ENCODE measurements at places on chromosomes 6 and 20.

DNA sequence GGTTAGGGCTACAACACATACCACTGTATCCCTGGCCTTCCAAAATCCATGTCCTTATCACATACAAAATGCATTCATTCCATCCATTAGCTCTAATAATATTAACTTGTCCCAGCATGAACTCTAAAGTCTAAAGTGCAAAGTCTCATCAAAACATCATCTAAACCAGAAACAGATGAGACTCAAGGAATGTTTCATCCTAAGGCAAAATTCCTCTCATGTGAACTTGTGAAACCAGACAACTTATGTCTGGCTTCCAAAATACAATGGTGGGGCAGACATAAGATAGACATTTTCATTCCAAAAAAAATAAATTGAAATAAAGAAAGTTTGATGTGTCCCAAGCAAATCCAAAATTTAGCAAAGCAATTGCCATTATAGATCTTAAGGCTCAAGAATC is 257.4 kb downstream of the HTR1B start:
- no peak for DNase-seq

GRCh38 chr20:46995561-46996142 is 101.0 kb downstream of the EYA2 start:
- no peak for DNase-seq

- DNase-seq = peak; percentile 63
Observed at GRCh38 chr20:50286174-50286511, 95.5 kb downstream of the CEBPB start.

- DNase-seq = no peak
Observed at GRCh38 chr20:58092353-58092752, 136.1 kb downstream of the ANKRD60 start.

- no peak for DNase-seq
Observed at GRCh38 chr20:49185071-49185761, 2.9 kb downstream of the STAU1 start.

DNA sequence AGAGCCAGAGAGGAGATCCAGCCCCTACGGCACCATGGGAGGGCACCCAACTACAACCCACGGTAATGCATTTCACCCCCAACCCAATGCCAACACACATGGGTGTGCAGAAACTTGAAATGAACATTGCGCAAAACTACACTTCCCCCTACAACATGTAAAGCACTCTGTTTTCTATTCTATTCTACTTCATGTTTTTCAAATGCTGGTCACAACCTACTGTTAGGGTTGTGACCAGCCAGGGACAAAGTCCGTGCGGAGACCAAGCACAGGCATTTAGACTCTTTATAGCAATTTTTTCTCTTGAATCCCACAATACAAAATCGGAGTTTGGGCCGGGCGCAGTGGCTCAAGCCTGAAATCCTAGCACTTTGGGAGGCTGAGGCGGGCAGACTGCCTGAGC is 90.6 kb downstream of the MRPL14 start:
- DNase-seq = no peak

DNA sequence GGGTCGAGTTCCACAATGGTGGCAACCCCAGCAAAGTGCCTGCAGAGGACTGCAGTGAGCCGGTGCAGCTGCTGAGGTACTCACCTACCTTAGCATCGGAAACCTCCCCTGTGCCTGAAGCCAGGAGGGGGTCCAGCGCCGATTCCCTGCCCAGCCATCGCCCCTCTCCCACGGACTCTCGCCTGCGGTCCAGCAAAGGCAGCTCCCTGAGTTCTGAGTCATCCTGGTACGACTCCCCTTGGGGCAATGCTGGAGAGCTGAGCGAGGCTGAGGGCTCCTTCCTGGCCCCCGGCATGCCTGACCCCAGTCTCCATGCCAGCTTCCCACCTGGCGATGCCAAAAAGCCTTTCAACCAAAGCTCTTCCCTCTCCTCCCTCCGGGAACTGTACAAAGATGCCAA is 134.1 kb upstream of the CLDN20 start:
- no peak for DNase-seq

- DNase-seq = peak; percentile 9
Observed at GRCh38 chr6:30194797-30195690, 18.2 kb downstream of the TRIM26 start.

GRCh38 chr6:116253188-116253504 is 729 bp downstream of the TSPYL4 start:
- no peak for DNase-seq

DNA sequence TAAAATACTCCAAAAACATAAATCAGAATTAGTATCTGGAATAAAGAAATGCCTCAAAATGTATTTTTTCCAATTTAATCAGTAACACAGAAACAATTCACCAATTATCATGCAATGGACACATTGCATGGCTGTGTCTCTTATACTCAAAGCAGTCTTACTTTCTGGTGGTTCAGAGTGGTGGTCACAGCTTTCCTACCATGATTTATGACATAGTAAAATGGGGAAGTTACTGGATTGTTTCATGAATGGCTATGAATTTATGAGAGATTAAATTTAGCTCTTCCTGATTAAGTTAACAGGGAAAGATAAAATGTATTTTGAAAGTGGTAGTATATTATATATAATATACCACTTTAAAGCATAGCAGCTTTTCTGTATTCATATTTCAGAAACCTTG is 331.5 kb upstream of the MAP3K7 start:
- no peak for DNase-seq

- no peak for DNase-seq
Observed at GRCh38 chr6:10315658-10316372, 99.1 kb downstream of the TFAP2A start.

- no peak for DNase-seq
Observed at GRCh38 chr20:38307371-38308046, 3.6 kb downstream of the BPI start.

DNA sequence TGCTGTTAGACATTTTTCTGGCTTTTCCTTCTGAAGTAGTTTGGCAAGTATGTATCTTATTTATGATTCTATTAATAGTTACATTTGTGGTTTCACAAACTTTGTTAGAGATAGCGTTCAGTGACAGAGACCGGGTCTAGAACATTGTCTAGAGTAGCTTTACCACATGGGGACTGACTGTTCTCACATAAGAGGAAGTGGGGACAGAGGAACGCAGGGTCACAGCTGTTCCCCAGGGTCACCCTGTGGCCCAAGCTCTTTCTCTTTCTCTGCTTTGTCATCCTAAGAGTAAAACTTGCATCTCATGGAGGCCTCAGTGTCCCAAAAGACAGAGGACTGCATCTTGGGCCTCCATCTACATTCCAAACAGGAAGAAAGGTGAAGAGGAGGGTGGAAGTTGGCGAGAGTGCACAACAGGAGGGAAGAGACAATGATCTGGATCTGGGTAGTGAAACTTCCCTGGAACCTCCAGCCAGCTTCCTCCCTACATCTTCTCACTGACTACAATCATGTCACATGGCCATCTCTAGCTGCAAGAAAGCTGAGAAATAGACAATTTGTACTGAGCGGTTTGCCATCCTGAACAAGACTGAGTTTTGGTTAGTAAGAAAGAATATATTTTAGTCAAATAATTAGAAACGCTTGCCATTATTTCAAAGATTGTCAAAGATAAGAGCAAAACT is 645.8 kb upstream of the ARID1B start:
- DNase-seq = no peak

DNA sequence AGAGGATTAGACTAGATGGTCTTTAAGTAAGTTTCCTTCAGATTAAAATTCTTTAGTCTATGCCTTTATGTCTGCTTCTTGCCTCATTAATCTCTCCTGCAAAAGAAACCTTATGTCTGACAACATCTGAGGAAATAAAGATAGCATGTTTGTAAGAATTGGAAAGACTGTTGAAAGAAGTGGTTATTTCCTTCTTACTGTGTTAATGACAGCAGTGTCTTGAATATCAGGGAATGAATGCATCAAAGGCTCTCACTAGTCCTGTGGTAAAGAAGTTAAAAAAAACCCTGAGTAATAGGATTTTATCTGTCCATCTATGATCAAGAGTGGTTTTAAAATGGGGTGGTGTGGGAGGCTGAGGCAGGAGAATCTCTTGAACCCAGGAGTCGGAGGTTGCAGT is 302.0 kb downstream of the PRL start:
- DNase-seq = no peak

DNA sequence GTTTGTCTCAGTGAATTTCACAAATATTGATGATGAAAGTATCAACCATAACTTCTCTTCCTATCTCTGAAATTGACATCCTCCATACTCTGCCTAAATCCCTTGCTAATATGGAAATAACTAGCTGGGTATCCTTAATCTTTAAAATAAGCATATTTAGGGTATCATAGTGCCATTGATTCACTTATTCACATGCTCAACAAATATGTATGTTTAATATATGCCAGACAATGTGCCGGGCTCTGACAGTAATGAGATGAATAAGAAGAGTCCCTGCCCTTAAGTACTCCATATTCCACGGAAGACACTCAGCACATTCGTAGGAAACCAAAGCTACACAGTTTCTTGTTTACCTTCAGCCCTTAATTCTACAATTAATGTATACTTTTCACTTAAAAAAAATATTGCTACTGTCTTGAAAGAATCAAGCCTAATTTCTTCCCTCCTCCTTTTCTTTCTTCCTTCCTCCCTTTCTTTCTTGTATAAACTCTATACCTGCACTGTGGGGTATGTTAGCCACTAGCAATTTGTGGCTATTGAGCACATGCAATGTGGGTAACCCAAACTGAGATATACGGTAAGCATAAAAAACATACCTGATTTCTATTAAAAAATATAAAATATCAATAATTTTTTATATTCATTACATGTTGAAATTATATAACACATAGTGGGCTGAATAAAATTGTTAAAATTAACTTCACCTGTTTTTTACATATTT is 42.8 kb upstream of the STXBP5 start:
- no peak for DNase-seq

GRCh38 chr6:48183811-48184605 is 73.0 kb upstream of the PTCHD4 start:
- no peak for DNase-seq

- no peak for DNase-seq
Observed at GRCh38 chr6:53579338-53579737, 34.4 kb upstream of the GCLC start.

DNA sequence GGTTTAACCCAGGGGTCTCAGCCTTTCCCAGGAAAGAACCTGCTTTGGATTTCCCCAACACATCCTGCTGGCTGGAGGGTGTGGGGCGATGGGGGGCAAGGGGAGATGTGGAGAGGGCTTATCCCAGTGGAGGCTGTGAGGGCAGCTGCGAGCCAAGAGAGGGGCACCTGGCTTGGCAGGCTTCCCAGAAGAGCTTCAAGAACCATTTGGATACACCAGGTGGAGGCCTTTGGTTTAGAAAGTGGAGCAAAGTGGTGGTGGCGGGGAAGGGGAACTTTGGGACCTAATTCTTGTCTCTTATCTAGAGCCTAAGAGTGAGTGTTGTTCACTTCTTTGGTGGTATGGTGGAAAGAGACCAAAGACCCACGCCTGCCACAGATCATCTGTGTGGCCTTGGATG is 12.4 kb downstream of the CD40 start:
- DNase-seq = no peak

- no peak for DNase-seq
Observed at GRCh38 chr6:125944434-125944816, 12.1 kb upstream of the HINT3 start.

- no peak for DNase-seq
Observed at GRCh38 chr6:2403546-2403945, 158.1 kb upstream of the GMDS start.

DNA sequence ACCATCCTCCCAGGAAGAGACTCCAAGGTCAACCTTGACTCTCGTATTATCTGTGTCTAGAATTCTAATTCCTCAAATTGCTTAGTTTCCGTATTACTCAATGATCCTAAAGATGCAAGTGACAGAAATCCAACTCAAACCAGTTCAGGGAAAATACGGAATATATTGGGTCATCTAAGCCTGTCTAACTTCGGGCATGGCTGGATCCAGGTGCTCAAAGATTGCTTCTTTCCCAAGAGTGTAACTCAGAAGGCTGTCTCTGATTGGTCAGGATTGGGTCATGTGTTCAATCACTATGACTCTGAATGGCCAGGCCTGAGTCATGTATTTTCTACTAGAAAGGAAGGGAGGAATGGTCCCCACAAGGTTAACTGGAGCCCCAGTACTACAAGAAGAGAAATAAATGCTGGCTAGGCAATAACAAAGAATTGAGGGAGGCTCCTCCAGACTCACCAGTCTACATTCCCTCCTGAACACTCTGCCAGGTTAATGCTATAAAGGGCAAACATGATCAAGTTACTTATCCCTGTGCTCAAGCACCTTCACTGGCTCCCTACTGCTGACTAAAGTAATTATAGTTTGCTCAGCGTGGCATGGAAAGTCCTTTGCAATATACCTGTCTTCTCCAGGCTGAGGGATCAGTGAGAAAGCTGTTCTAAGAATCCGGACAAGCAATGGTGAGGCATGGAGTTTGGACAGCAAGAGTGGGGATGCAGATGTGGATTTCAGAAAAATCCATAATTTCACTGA is 15.4 kb upstream of the PREX1 start:
- DNase-seq = no peak

- no peak for DNase-seq
Observed at GRCh38 chr20:59993736-59994430, 35.7 kb downstream of the CDH26 start.

GRCh38 chr6:23282252-23283021 is 713.1 kb downstream of the HDGFL1 start:
- DNase-seq = no peak

DNA sequence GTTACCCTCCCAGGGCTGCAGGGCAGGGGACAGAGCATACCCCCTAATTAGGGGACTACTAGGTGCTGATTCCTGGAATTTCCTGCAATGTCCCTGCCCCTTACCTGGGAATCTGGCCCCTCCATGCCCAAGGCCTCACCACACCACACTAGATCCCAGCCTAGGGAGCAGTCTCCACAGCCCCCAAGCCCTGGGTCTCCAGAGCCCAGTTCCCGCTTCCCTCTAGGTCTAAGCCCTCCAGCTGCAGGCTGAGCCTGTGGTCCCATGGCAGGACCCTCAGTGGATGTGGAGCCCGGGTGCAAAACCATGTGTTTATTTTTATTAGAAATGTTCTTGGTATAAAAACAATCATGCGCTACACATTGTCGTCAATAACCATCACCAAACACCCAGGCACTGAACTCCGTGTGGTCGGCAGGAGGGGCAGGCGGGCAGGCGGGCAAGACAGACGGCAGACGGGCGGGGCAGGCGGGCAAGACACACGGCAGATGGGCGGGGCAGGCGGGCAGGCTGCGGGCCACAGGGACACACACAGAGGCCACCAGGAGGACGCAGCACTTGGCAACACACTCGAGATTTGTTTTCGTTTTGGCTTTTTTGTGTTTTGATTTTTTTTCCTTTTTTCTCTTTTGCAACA is 124.2 kb downstream of the GRM4 start:
- DNase-seq = no peak

- DNase-seq = no peak
Observed at GRCh38 chr6:129130959-129131681, 248.2 kb downstream of the LAMA2 start.

Measured in retina (tissue), 1 donor.